ENCODE measurements at places on chromosomes 11 and 22.
A peak's percentile ranks its signal among the peaks of the same experiment; 100 is the strongest.

GRCh38 chr11:21564095-21564494 lies 628.8 kb upstream of the ANO5 start:
- DNase-seq = no peak

- DNase-seq = no peak
Observed at GRCh38 chr11:27864091-27864491, 163.8 kb upstream of the BDNF start.

- DNase-seq = no peak
Observed at GRCh38 chr11:2701230-2701629, 1.4 kb upstream of the KCNQ1OT1 start.

DNA sequence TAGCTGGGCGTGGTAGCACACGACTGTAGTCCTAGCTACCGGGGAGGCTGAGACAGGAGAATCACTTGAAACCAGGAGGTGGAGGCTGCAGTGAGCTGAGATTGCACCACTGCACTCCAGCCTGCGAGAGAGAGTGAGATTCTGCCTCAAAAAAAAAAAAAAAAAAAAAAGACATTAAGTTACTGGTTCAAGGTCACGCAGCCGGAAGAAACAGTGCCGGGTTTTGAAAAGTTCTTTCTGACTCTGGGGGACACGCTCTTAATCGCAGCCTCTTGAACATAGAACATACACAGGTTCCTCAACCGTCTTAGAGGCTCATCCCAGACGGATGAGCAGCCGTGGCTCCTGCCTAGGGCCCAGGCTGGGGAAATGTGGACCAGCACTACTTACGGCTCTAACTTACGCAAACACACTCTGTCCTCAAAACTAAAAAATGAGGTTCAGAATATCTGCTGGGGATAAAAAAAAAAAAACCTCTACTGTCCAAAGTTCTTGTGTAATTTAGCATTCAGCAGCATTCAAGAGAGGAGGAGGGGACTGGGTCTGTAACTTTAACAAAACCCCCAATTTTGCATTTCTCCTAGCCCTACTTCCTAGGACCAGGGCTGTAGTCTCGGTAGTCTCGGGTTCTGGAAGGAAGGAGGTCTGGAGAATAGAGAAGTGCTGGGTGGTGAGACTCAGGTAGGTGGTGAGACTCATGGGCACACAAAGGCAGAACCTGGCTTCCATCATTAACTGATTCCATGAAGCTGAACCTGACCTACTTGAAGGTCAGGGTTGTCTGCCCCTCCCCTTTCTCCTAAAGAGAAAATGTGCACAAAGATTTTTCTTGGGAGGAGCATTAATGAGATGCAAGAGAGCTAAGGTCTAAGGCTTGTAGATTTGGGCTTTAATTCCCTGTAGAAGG lies 6.0 kb downstream of the SPTBN2 start:
- DNase-seq = no peak

DNA sequence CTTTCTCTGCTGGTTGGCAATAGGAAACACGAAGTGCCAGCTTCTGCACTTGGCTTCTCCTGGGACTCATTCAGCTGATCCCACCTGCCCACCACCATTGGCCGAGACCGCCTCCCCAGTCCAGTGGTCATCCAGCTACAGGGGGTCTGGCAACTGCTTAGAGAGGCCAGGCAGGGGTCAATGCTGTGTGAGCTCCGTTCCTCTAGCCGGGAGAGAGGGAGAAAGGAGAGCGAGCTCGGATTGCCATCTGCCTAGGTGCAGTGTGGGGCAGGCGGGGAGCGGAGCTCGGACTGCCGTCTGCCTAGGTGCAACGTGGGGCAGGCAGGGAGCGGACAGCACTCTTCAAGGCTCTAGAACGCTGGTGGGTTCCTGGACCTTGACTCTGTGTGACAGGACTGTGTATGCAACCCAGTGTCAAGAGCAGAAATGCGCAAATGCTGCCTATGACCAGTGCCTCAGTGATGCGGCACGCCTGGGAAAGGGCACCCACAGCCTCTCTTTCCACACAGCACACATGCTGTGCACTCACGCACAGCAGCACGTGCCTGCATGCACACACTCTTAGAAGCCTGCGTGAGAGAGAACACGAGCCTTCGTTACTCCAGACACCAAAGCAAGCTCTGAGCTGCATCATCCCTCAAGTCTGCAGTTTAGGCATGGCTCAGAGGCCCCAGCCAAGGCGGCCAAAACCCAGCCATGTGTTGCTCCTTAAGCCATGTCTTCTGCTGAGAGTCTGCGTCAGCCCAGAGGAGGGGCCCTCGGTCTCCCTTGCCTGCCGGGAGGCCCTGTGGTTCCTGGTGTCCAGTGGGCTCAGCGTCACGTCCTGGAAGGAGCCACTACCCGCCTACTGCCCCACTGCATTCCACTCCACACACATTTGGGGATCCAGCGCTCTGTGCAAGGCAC lies 26.8 kb upstream of the JAM3 start:
- no peak for DNase-seq

DNA sequence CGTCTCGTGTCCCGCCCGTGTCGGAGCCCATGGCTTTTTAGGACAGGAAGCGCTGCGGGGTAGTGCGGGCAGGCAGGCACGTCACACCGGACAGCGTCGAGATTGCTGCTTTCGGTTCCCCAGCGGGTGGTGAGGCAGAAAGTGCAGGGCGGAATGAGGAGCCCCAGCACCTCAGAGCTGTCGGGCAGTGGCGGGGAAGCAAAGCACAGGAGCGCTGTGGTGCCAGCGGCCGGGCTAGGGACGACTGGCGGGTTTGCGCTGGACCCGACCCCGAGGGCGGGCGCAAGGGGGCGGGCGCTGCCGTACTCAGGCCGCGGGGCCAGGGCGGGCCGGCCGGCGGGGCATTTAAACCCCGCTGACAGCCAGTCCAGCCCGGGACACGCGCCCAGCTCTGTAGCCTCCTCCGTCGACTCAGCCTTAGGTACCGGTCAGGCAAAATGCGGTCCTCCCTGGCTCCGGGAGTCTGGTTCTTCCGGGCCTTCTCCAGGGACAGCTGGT lies at the start of gene SLC37A2:
TSS of gene SLC37A2 (plus strand) at position 375 of the 498 bp plus-strand sequence. CDS start at position 438, 63 bp downstream.
- DNase-seq = peak; percentile 61

DNA sequence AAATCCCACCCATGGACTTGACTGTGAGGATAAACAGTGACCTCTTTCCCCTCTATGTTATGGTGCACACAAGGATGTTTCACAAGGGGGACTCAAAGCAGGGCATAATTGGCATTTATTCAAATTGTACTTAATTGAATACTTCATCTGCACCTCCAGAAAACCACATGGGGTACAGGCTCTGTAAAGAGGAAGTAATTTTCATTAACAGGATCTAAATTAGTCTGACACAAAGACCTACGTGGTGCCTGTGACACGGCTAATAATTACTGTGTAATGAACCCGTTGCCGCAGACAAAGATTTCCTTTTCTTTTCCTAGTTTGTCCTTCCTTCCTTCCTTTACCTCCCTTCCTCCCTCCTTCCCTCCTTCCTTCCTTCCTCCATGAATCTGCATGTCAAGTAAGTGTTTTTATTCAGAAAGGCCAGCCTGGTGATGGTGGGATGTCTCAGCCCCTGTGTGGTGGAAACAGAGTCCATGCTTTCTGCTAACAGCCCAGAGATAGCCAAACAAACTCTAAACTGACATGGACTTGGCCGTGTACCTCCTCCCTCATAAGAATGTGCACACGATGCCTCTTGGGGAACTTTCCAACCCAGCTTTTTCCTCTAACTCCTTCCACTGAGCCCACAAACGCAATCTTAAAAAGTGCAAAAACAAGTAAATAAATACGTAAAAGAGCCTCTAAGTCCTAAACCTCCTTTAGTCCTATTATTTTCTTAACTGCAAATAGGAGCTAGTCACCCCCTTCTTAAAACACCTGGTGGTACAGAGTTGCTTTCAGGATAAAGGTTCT lies 118.8 kb downstream of the INSC start:
- no peak for DNase-seq

GRCh38 chr11:45904309-45904915 lies 2.7 kb downstream of the FREY1 start:
- DNase-seq = no peak

GRCh38 chr11:19753451-19754106 lies 40.9 kb downstream of the NAV2 start:
- no peak for DNase-seq

DNA sequence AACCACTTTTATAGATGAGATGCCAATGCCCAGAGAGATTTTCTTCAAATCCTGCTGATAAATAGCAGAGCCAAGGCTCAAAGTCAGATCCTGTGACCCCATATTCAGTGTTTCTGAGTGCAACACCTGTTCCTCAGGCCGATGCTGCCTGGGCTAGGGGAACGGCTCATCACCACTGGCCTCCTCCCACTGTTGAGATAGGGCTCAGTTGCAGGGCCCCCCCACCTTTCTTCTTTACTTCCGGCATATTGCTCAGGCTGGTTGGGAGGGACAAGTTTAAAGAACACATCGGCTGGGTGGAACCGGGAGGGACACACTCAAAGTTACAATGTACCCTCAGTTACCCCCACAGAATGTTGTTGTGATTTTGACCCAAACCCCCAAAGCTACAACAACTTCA lies 88.3 kb upstream of the CRTAM start:
- no peak for DNase-seq

DNA sequence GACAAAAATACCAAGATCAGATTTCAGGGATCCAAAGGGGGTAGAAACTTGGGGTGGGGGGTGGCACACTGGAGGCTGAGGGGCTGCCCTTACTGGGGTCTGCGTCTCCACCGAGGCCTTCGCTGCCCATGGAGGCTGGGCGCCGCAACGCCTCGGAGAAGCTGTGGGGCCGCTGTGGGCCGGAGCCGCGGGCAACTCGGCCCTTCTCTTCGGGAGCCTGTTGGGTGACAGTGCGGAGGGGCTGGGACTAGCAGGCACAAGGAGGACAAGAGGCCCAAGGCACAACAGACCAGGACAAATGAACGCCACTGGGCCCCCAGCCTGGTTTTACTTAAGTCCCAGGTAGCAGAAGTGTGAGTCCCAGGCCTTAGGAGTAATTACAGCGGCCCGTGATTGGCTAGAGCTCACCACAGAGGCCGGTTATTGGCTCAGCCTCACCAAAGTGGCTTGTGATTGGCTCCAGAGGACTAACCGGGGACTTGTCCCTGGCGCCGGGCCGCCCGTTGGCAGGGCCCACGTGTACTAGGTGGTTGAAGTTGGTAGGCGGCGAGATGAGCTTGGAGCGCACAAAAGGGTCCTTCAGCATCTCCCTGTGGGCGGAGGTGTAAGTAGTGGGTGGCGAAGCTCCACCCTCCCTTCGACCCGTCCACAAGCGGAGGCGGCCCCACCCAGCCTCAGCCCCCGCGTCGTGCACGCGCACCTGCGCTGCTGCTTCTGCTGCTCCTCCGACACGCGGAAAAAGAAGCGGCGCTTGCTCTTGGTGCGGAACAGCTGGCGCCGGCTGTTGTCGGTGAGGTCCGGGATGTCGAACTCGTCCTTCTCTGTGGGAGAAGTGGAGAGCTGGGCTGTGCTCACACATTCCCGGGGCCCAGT lies 16.5 kb upstream of the MEN1 start:
- DNase-seq = no peak

- no peak for DNase-seq
Observed at GRCh38 chr11:65291613-65292012, 23.1 kb upstream of the CDC42EP2 start.

GRCh38 chr11:117654281-117655255 lies 142.4 kb downstream of the DSCAML1 start:
- DNase-seq = no peak

- DNase-seq = no peak
Observed at GRCh38 chr22:47205081-47205491, 442.6 kb downstream of the TBC1D22A start.

DNA sequence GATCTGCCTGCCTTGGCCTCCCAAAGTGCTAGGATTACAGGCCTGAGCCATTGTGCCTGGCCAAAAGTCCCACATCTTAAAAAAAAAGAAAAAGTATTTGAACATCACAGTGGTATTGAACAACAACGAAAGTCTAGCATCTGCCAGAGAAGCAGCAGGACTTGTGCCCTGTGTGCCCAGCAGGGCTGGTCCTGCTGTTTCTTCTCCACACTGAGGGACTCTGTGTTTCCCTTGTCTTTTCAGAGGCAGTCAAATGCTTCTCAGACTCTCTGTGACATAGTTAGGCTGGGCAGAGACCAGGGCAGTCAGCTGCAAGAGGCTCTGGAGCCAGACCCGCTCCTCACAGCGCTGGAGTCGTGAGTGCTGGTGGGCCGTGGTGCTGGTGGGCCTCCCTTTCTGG lies 56.2 kb downstream of the SBF1 start:
- no peak for DNase-seq

- DNase-seq = no peak
Observed at GRCh38 chr11:133993921-133994320, 37.2 kb upstream of the IGSF9B start.

DNA sequence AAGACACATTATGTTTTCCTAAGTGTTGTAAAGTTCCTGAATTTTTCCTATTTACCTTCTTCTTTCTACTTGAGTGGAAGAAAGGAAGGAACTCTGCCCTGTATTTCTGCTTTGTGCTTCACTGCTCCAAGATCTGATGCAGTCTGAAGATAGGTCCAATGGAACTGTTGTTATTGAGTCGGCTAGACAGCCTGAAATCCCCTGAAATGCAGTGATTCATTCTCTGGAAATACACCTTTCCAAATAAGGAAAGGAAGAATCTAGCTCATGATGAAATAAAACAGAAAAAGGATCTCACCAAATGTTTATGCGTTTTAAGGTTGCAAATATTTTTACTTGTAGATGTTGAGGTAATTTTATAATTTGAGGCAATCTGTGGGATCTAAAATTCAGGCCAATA lies 322.8 kb downstream of the GUCY1A2 start:
- DNase-seq = no peak

DNA sequence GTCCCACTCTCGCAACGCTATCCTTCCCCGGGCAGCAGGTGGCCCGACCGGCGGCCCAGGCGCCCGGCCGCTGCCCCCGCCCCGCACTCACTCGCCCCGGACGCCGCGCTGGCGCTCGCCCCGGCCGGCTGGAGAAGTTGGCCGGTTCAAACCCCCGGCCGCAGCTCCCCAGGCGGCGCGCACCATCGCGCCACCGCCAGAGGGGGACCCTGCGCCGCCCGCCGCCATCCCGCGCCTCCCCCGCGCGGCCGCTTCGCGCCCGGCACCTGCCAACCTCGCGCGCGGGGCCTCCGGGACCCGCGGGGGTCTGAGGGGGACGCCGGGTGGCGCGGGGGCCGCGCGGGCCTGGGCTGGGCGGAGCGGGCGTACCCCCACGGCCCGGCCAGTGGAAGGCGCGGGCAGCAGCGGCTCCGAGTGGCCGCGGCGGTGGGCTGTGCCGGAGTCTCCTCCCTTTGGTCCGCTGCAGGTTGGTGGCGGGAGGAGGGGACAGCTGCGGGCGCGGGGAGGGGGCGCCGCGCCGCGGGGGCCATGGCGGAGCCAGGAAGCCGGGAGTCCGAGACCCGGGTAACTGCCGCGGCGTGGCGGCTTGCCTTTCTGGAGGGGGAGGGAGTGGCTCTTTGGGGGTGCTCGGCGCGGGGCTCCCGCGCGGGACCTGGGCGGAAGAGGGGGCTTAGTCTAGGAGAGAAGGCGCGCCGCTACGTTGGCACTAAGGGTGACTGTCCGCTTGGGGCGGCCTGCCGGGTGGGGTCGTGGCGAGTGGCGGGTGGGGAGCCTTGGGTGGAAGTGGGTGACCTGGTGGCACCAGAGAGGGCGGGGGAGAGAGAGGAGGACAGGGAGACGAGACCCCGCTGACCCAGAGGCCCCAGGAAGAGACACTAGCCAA lies at the start of the genes MPST and TST:
TSS of gene MPST (plus strand) at position 434 of the 883 bp plus-strand sequence. CDS start at position 529, 95 bp downstream.
TSS of gene TST (minus strand) at position 139 of the 883 bp plus-strand sequence. CDS start 715 bp downstream, outside the sequence.
- peak; percentile 62 for DNase-seq
